Naive thymus-derived CD4-positive, alpha-beta T cell (primary cell): ENCODE measurements at places on chromosomes 7 and 10. TPM values are rescaled to one million over a fixed set of nuclear protein-coding genes. Genes with fewer than 3 reads are reported as not detected.

DNA sequence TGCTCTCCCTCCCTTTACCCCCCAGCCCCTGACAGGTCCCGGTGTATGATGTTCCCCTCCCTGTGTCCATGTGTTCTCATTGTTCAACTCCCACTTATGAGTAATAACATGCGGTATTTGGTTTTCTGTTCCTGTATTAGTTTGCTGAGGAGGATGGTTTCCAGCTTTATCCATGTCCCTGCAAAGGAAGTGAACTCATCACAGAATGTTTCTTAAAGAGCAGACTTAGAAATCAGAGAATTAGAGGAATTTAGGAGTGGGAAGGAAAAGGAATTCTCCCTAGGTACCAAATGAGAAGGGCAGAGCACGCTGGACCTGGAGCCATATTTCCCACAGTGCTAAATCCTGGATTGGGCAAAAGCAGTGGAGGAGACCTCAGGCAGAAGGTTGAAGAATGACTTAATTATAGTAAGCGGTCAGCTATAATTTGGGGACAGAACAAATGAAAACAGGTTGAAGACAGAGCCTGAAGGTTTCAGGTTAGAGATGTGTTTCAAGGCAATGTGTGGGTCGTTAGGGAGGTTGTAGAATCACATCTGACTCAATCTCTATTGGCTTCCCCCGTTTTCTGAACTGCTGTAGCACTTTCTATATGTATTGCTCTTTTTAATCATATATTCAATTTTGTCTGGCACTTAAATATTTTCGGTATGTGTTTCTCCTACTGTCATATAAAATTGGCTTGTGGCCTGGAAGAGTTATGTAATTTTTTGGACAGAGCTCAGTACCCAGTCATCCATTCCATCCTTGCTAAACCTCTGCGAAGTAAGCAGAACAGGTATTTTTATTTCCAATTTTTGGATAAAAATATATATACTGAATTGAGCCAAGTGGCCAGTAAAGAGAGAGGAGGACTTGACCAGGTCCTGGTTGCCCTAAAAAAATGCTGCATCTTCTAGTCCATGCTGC is 210.5 kb upstream of the KLF6 start:
- no peak overlapping the region for H3K4me3 ChIP-seq
- no peak for DNase-seq
- no peaks in the 10 kb centered on the region for H3K27me3 ChIP-seq
- no peak overlapping the region for H3K27ac ChIP-seq
- no peaks in the 10 kb centered on the region for H3K36me3 ChIP-seq

DNA sequence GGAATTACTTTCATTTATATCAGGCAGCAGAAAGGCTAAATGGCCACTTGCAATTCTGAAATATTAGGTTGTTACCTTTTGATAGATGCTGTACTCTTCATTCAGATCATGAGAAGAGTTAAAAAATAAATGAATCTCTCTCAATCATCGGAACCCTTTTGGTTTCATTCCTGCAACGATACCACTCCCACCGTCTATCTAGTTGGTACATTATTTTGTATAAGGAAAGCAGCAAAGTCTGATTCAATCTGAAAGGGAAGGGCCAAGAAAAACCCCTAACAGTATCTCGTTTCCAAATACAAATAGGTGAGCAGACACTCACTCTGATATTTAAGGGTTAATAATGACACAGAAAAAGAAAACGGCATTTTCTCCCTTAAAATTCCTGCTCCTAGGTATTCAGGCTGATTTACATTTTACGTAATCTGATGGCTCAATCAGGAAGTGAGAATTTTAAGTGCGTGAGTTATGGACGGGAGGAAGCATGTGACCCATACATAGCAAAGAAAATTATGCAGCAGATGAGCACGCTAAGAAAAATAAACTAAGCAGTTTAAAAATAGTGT is 209.4 kb upstream of the KLF14 start:
- peak overlapping the region; percentile 41 for H3K4me3 ChIP-seq
- DNase-seq: peak; percentile 64
- H3K27ac ChIP-seq: peak overlapping the region; percentile 78
- peaks cover 9% of the 10 kb centered on the region for H3K36me3 ChIP-seq

DNA sequence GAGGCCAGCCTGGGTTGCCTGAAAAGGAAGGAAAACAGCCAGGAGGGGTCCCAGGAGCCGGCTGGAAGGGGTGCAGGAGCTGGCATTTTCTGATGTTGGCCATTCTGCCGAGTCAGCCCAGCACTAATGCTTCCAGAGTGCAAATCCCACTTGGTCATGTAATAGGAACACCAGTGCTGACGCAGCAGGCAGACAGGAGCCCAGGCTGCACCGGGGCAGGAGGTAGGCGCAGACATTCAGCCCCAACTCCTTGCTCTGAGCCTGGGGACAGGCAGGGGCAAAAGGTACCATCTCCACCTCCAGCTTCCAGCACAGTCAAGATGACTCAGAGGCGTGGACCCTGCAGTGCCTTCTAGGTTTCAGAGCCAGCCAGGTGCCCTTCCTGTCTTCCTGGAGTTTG is 10.2 kb upstream of the YWHAG start:
- H3K4me3 ChIP-seq: no peak overlapping the region
- no peaks in the 10 kb centered on the region for H3K27me3 ChIP-seq
- H3K36me3 ChIP-seq: no peaks in the 10 kb centered on the region
- no peaks in the 10 kb centered on the region for H3K4me1 ChIP-seq

- H3K27me3 ChIP-seq: no peaks in the 10 kb centered on the region
- no peak overlapping the region for H3K27ac ChIP-seq
- H3K4me3 ChIP-seq: no peak overlapping the region
- no peaks in the 10 kb centered on the region for H3K4me1 ChIP-seq
- no peak for DNase-seq
Observed at GRCh38 chr7:98321301-98321700, 39.8 kb downstream of the BRI3 start.

CCL24 gene
- not detected for total RNA-seq
